ENCODE measurements at places on chromosomes 5 and 9. TPM values are rescaled to one million over a fixed set of nuclear protein-coding genes. Genes with fewer than 3 reads are reported as not detected.

DNA sequence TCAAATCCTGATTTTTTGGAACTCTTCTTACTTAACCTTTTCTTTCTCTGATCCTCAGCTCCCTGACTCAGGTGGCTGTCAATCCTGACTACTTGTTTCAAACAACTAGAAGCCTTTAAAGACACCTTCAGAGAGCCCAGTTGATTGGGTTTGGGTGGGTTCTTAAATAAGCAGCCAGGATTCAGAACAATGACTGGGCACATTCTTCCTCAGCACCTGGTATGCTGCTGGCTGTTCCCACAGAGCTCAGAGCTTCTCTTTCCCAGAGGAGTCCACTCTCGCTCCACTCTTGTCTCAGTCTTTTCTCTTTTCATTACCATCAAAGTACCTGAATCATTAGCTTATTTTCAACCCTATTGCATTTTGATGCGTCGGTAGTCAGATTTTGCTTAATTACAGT is 22.5 kb downstream of the PCSK5 start:
- DNase-seq, result no peak
- H3K4me3 ChIP-seq, result no peak overlapping the region
- no peaks in the 10 kb centered on the region for H3K27me3 ChIP-seq
- H3K27ac ChIP-seq, result no peak overlapping the region
- H3K36me3 ChIP-seq, result no peaks in the 10 kb centered on the region
- no peaks in the 10 kb centered on the region for H3K4me1 ChIP-seq

DNA sequence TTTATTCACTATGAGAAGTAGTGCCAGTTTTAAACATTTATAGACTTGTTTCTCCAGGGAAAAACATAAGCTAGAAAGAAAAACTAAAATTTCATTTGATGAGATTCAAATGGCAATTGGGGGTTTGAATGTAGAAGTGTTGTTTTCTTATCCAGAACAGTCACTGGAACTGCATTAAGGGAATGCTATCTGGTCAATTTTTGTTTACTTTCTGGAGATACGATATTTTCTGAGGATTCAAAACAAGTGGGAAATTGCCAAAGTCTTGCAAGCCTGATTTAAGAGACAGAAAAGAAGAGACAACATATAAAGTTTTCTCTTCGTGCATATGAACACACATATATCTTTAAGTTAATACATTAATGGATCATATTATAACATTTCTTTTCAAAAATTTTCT is 118.4 kb downstream of the NXNL2 start:
- no peak overlapping the region for H3K4me3 ChIP-seq
- DNase-seq, result no peak
- no peaks in the 10 kb centered on the region for H3K36me3 ChIP-seq
- no peaks in the 10 kb centered on the region for H3K27me3 ChIP-seq

DNA sequence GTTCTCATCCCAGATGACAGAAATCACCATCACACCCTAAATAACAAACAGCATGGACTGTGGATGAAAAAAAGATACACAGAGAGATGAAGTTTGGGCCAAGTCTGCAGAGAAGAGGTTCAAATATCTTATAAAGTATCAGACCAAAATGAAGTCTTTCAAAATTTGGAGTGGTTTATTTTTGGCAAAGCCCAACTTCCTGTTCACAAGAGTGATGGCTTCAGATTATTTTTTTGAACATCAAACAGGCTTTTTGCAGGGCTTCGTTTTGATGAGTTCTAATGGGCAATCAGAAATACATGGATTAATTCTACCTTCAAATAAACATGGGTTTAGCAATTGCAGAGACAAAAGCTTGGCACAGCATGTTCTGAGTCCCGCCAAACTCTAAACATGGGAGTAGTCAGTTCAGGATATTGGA is 378.2 kb upstream of the RPS23 start:
- H3K4me1 ChIP-seq, result no peaks in the 10 kb centered on the region
- no peak for DNase-seq
- no peaks in the 10 kb centered on the region for H3K36me3 ChIP-seq
- H3K27me3 ChIP-seq, result no peaks in the 10 kb centered on the region

Gene FUT7
- total RNA-seq, result not detected

Gene NUP214
- 33.4 TPM for total RNA-seq
